Thyroid gland (tissue), 4 donors: ENCODE measurements at places on chromosomes 12 and 14.

- no peak for DNase-seq
These were observed 8.1 kb upstream of the NAA30 start for GRCh38 chr14:57382283-57382682.

GRCh38 chr14:61841145-61841544 is 78.9 kb downstream of the SNAPC1 start:
- DNase-seq, result no peak

GRCh38 chr12:2692080-2692479 is 102.7 kb upstream of the FKBP4 start:
- no peak for DNase-seq

- DNase-seq, result no peak
These were observed 9.7 kb downstream of the NCOR2 start for GRCh38 chr12:124557518-124558223.
